ENCODE measurements at places on chromosomes 13 and 19.

GRCh38 chr19:39304701-39305571 lies 8.7 kb downstream of the IFNL1 start:
- DNase-seq = no peak

DNA sequence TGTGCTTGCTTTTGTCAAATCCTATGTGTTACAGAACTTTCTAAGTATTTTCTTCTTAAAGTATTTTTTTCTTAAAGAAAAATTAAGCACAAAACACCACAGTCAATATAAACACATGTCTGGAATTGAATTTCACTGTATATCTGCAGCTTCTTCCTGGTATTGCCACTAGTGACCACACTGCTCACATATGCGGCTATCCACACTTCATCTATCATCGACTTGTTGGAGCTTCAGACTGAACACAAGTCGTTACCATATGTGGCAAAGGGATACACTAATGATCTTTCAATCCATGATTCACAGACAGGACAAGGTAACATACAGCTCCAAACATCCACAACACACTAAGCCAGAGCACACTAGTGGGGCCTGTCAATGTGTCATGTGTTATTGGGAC lies 498.4 kb upstream of the ARGLU1 start:
- peak; percentile 73 for DNase-seq

DNA sequence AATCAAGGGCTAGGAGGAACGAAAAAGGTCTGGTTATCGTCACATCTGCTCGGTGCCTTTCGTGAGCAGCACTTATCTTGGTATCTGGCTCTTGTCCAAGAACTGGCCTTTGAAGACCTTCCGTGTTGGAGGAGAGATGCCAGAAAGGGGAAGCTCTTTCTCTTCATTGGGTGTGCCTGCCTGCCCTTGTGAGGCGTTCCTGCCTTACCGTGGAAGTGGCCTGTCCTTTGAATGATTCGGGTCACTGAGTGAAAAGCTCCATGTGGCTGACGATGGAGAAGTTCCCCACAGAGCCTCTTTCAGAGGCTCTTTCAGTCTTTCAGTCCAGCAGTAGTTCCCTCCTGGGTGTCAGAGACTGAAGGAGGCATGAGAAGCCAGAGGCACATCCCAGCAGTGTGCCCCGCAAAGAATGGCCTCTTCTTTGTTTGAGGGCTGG lies 121.5 kb upstream of the SLC10A2 start:
- DNase-seq = no peak

- DNase-seq = no peak
Observed at GRCh38 chr13:113367771-113368170, 3.8 kb upstream of the GRTP1 start.

DNA sequence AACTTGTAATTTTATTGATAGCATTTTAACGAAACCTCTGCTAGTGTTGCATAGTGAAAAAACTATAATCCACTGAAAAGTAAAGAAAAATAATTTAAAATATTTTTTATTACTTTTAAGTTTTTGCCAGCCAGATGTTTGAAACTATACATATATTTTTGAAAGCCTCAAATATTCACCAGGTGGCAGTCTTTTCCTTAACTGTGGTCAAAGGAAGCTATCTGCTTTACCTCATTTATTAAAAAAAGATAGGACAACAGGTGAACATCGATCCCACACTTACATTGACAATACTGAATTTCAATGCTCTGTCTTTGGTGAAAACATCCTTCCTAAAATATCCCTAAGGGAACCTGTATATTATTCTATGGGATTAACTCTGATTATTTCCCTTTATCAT lies 100.5 kb downstream of the TRPC4 start:
- no peak for DNase-seq

- no peak for DNase-seq
Observed at GRCh38 chr13:112506046-112506445, 81.9 kb downstream of the TUBGCP3 start.

DNA sequence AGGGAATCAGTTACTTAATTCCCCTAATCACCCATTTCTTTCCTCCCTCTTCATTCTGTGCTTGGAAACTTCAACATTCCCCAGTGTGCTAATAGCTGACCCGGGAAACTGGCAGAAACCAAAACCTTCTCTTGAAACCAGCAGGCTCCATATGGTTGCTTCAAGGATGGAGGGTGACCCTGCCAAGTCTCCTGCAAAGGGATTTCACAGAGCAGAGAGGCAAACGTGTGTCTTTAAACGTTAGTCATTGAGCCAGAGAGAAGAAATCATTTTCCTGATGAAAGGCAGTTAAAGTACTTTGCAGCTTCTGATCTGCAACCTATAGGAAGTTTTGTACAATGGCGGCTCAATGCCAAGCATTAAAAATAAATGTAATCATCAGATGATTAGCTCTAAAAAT lies 220.9 kb downstream of the POU4F1 start:
- DNase-seq = no peak

DNA sequence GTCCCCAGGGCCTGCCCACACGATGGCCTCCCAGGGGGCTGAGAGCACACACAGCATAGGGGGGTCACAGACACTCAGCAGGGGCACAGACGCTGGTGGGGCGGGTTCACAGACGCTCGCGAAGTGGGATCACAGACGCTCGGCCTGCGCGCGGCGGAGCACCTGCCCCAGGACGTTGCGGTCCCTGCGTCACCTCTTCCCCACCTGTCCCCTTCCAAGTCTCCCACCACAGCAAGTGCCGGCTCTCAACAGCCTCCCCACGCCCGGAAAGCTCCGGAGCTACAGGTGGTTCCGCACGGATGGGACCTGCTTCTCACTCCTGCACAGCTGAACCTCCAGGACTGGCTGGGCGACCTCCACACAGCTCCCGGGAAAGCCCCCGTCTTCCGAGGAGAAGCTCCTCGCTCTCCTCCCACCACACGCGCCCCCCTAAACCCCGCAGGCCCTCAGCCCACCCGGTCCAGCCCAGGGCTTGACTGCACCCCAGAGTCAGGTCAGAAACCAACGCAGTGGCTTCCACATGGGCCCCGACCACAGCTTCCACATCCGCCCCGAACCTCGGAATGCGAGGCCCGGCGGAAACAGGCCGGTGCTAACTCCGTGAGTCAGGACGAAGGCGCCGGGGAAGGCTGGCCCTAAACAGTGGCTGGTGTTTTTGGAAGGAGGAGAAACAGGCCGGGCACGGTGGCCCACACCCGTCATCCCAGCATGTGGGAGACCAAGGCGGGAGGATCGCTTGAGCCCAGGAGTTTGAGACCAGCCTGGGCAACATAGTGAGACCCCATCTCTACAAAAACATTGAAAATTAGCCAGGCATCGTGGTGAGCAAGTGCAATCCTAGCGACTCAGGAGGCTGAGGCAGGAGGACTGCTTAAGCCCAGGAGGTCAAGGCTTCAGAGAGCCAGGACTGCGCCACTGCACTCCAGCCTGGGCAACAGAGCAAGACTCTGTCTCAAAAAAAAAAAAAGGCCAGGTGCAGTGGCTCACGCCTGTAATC lies 16.5 kb downstream of the BTBD2 start:
- DNase-seq = no peak

DNA sequence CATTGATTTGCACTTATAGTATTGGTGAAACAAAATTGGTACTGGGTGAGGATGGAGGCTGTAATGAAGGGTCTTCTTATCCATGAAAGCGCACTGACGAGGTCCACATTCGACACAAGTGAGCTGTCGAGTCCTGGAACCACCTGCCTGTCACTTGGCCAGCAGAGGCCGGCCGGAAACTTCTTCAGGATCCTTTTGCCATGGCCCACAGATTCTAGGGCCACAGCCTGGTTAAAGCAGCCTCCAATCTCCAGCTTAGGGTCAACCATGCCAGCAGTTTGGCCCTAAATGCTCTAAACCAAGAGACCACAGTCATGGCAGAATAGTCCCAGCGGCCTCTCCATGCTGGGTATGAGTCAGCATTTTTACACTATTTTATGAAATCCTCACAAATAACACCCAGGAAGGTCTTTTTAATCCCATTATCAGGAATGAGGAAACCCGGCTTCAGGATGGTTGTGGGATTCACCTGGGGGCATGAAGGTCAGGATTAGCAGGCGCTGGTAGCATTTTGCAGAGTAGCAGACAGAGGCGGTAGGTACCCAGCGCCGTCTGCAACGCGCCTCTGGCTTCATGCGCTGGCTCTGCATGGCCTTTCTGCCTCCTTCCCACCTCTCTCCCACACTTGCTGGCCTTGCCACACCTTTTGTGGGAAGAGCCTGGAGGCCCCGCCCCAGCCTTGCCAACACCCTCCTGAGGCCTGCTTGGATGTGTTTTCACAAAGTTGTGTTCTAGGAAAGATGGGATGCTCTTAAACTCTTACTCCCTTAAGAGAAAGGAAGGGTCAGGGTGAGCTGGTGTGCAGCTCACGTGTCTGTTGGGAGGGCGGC lies 15.2 kb downstream of the GAS6 start:
- no peak for DNase-seq

DNA sequence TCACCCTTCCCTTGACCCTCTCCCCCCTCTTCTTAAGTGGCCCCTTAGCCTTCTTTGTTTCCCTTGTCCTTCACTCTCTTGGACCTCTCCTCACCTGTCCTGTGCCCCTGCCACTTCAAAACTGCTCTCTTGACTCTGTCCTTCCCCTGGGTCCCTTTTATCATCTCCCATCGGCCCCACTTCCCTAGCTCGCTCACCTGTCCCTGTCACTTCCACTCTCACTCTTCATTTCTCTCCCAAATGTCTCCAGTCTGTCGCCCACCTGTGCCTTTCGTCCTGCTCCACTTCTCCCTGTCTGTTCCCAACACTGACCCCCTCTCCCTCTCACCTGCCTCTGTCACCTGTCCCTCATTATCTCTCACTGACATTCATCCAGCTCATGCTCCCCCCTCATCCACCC lies 699 bp downstream of the IFNL1 start:
- DNase-seq = no peak

DNA sequence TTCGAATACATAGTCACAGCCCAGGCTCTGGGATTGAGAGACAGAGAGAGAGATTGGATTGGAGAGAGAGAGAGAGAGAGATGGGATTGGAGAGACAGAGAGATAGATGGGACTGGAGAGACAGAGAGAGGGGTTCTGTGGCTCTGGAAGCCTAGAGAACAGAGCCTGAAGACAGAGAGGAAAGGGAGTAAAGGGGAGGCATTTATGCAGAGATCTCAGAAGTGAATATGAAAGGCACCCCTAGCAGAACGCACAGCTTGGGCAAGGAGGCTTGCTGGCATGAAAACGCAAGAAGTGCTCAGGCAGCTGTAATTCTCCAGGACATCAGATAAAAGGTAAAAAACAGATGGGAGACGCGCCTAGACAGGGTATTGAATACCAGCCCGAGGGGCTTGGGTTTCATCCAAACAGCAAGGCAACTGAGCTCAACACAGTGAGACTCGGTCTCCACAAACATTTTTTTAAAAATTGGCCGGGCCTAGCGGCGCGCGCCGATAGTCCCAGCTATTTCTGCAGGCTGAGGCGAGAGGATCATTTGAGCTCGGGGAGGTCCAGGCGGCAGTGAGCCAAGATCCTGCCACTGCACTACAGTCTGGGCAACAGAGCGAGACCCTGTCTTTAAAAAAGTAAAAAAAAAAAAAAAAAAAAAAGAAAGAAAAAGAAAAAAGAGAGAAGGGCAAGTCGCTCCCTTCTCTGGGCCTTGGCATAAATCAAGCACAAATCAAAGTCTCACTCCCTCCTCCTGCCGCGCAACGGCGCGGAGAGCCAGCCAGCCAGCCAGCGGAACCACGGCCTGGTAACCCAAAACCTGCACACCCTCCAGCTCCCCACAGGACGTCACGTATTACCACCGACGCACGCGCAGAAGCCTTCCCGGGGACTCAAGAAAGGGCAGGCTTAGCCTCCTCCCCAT lies 774 bp upstream of the PPP2R1A start:
- no peak for DNase-seq

DNA sequence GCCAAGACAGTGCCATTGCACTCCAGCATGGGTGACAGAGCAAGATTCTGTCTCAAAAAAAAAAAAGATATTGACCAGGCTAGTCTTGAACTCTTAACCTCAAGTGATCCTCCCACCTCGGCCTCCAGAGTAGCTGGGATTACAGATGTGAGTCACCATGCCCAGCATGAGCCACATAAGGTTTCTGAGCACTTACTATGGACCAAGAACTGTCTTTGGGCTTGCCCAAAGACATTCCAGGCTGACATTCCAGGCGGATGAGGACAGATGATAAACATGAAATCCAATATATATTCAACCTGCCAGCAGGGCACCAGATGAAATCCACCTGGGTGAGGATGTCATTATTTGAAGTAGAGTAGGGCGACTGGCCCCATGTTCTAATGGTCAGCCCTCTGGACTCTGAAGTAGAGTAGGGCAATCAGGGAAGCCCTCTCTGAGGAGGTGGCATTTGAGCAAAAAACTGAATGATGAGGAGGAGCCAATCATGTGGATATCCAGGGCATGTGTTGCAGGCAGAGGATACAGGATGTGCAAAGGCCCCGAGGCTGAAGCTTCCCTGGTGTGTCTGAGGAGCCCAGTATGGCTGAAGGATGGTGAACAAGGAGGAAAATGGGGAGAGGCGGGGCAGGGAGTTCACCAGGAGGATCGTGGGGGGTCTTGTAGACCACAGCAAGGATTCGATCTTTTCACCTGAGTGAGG lies 4.0 kb downstream of the C19orf38 start:
- peak; percentile 66 for DNase-seq

- peak; percentile 18 for DNase-seq
Observed at GRCh38 chr13:24052547-24053518, 107.7 kb upstream of the SPATA13 start.

DNA sequence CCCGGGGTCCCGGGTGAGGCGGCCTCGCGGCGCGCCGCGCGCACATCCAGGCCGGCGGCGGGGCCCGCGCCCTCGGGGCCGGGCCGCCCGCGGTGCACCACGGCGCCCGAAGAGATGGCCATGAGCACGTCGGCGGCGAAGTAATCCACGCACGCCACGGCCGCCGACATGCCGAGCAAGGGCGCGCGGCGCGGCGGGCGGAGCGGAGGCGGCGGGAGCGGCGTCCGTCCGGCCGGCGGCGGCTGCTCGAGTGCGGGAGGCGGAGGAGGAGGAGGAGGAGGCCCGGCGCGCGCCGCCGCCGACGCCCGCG lies at the start of gene KLF16:
Gene KLF16 (minus strand): TSS at position 252 of the 310 bp plus-strand sequence. CDS start 82 bp downstream, at position 170.
- DNase-seq = no peak

- peak; percentile 43 for DNase-seq
Observed at GRCh38 chr19:31668921-31669320, 319.7 kb upstream of the TSHZ3 start.

DNA sequence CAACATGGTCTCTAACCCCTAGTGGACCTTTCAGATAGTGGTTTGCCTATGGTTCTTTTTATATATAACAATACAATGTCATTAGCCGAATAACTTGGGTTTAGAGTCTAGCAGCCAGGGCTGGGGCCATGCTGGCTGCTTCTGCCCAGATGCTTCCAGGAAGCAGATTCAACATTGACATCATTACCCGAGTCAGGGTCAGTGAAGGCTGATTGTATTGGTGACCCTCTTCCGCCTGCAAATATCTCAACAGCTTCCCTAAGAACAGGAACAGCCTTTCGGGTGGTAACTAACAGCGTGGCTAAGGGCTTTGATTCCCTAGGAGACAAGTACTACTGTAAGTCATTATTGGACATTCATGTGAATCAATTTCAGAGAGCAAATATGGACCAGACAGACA lies 476.4 kb downstream of the UQCRFS1 start:
- no peak for DNase-seq

GRCh38 chr13:97639236-97639635 lies 205.3 kb downstream of the RAP2A start:
- DNase-seq = no peak
